Activated T-helper 9 cell treated with anti-CD3 and anti-CD28 coated beads, Interleukin-2, amount 50 U/mL, for 16 hours (primary cell): ENCODE measurements at places on chromosomes 13 and 19.
A peak's percentile ranks its signal among the peaks of the same experiment; 100 is the strongest.

- DNase-seq = no peak
Measured at GRCh38 chr19:54287456-54287855, 6.5 kb upstream of the LILRB2 start.

GRCh38 chr13:107139006-107139405 lies 571.1 kb upstream of the ARGLU1 start:
- no peak for DNase-seq

DNA sequence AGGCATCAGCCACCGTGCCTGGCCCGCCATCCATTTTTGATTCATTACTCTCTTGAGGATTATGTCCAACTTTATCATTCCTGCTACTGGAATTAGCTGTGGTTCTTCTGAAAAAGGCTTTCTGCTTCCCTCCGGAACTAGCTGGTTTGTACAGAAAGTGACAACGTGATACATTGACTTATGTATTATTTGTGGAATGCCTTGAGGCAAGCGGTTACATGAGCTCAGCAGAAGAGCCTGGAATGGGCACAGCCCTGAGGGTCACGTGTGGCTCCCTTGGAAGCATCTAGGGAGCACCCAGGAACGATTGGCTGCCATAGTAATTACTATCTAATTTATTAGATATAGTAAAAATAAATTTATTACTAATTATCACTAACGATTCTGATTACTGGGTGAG lies 14.4 kb upstream of the RETN start:
- DNase-seq = no peak

DNA sequence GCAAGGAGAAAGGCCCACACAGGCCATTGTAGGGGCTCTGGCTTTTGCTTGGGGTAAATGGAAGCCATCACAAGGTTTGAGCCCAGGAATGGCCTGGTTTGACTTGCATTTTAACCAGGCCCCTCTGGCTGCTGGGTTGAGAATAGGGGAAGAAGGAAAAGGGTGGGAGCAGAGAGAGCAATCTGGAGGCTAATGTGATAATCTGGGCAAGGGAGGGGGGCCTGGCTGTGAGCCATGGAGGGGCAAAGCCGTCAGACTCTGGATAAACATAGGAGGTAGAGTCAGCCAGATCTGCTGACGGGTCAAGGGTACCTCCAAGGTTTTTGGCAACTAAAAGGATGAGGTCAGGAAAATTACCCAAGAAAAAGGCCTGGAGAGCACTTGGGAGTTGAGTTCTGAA lies 41.6 kb downstream of the RFX2 start:
- no peak for DNase-seq

- no peak for DNase-seq
Measured at GRCh38 chr19:44845286-44845611, 848 bp upstream of the NECTIN2 start.

GRCh38 chr19:49968279-49968922 lies 7.4 kb upstream of the SIGLEC11 start:
- no peak for DNase-seq

GRCh38 chr19:51921949-51922348 lies 5.3 kb upstream of the ZNF613 start:
- DNase-seq = no peak

DNA sequence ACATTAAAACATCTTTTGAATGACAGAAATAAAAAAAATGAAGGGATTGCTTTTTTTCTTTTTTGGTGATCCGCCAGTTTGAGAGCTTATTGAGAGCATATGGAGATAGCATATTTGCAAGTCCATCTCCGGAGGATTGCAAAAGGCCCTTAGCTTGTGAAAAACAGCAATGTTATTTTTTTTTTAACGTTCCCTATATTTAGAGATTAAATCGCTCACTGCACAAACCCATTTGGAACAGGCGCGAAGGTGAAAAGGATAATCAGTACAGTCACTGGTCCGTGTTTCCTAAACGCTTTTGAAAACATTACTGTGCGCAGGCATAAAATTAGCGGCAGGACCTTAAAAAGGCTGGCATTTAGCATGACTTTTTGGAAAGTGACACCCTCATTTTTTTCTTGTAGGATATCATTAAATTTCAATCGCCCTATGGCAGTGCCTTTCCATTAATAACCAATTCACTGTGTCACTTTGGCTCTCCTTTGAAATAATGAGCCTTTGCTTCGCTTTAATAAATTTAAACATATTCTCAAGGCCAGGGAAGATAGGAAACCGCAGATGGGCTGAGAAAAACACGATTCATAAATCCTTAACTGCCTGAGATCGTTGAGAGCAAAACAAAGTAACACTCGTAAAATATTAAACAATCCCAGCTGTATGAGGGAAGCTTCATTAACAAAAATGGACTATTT lies 342.2 kb downstream of the DACH1 start:
- no peak for DNase-seq

DNA sequence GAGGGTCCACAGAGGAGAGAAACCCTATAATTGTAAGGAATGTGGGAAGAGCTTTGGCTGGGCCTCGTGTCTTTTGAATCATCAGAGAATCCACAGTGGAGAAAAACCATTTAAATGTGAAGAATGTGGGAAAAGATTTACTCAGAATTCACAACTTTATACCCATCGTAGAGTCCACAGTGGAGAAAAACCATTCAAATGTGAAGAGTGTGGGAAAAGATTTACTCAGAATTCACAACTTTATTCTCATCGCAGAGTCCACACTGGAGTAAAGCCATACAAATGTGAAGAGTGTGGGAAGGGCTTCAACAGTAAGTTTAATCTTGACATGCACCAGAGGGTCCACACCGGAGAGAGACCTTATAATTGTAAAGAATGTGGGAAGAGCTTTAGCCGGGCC lies 9.4 kb upstream of the ZNF234 start:
- no peak for DNase-seq

GRCh38 chr13:101626925-101627555 lies 174.6 kb downstream of the ITGBL1 start:
- peak; percentile 20 for DNase-seq

DNA sequence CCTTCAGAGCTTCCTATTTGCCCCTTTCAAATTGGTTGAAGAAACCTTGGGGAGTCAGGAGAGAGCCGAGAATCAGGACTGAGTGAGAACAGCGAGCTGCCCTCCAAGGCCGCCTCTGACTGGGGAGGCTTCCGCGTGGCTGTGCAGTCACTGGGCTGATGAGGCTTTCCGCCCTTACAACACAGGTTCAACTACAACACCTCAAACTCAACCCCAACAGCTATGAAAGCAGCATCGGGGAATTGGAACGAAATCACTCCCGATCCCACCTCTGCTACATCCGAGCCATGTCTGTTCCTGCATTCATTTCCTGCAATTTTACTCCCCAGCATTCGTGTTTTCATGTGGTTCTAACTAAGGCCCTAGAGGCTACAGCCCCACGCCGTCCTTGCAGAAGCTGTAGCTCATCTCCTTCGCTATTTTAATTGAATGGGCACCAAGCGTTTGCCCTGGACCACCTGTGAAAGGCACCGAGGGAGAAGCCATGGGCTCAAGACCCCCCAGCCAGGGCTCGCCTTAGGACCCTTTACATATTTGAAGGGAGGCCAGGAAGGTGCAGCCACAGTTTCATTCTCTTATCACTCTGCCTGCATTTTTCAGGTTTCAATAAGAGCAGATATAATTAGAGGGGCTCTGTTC lies 12.3 kb upstream of the RASA3 start:
- no peak for DNase-seq

GRCh38 chr13:24168392-24168750 lies 7.9 kb downstream of the SPATA13 start:
- DNase-seq = no peak

GRCh38 chr19:1102407-1103131 lies 1.2 kb upstream of the GPX4 start:
- DNase-seq = peak; percentile 63

DNA sequence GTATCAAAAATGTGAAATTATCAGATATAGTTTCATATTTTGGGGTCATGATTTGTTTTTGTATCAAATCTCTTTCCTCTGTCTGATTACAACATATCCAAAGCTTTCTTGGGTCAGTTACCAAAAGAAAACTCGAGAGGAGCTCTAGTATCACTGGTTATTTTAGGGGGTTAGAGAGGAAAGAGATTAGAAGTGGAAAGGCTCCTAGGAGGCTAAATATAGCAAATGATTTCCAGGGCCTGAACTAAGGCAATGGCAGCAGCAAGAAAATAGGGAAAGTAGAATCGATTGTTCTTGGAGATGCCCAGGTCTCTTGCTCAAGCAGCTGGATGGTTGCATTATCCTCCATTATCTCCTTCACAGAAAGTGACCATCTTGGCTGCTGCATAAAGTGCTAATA lies 72.9 kb downstream of the NHLRC3 start:
- DNase-seq = no peak

- no peak for DNase-seq
Measured at GRCh38 chr13:23945612-23946011, 48.3 kb upstream of the C1QTNF9B start.

- no peak for DNase-seq
Measured at GRCh38 chr19:36797786-36798108, 25.1 kb upstream of the ZNF850 start.

DNA sequence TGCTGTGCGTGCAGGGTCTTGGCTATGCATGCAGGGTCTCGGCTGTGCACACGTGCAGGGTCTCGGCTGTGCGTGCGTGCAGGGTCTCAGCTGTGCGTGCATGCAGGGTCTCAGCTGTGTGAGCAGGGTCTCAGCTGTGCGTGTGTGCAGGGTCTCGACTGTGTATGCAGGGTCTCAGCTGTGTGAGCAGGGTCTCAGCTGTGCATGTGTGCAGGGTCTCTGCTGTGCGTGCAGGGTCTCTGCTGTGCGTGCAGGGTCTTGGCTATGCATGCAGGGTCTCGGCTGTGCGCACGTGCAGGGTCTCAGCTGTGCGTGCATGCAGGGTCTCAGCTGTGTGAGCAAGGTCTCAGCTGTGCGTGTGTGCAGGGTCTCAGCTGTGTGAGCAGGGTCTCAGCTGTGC lies 42.5 kb downstream of the RAB20 start:
- DNase-seq = no peak

DNA sequence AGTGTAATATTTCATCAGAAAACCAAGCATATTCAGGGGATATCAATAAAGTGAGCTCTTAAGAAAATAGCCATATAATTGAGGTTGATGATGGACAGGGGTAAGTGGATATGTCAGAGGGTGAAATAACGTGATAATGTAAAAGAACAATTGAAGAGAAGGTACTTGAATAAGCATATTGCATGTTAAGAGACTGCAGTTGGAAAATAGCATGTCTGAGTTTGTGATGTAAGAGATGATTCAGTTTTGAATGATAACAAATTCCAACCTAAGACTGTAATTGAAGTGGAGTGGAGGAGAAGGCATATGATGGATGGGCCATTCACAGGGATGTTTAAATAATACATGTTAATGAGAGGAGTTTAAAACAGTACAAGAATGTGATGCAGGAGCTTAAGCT lies 1633.5 kb downstream of the SLITRK1 start:
- DNase-seq = no peak

DNA sequence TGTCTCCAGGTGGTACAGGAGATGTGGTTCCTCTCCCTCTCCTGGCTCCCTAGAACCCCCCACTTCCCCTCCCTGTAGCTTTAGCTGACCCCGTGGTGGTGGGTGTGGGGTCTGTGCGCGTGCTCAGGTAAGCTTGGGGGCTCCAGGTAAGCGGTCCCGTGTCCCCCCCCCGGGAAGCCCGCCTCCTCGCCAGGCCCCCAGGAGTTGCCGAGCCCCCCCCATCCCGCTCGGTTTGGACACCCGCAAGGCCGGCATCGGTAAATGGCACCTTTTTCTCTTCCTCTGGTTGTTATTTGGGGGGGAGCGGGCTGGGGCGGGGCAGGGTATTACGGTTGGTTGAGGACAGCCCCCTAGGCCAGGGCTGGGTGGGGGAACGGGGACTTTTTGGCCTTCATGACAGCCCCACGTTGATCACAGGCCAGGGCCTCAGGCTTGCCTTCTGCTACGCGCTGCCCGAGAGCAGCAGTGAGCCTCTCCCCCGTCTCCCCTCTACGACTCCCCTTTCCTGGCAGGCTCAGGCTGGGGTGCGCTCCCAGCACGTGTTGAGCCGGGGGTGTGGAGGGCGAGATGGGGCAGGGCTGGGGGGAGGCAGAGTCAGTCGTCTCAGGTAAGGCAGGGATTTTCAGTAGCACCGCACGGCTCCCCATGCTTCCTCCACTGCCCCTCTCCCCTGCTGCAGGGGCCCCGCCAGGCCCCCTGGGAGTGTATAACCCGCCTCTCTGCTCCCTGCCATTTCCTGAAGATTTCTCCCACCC lies 10.7 kb upstream of the LIN7B start:
- DNase-seq = no peak

- DNase-seq = no peak
Measured at GRCh38 chr13:51683597-51683996, 99.3 kb downstream of the WDFY2 start.

GRCh38 chr13:111902726-111903125 lies 164.2 kb upstream of the SOX1 start:
- DNase-seq = no peak

GRCh38 chr13:80132741-80133601 lies 208.0 kb downstream of the SPRY2 start:
- no peak for DNase-seq

GRCh38 chr13:113491418-113491883 lies 940 bp upstream of the DCUN1D2 start:
- no peak for DNase-seq

DNA sequence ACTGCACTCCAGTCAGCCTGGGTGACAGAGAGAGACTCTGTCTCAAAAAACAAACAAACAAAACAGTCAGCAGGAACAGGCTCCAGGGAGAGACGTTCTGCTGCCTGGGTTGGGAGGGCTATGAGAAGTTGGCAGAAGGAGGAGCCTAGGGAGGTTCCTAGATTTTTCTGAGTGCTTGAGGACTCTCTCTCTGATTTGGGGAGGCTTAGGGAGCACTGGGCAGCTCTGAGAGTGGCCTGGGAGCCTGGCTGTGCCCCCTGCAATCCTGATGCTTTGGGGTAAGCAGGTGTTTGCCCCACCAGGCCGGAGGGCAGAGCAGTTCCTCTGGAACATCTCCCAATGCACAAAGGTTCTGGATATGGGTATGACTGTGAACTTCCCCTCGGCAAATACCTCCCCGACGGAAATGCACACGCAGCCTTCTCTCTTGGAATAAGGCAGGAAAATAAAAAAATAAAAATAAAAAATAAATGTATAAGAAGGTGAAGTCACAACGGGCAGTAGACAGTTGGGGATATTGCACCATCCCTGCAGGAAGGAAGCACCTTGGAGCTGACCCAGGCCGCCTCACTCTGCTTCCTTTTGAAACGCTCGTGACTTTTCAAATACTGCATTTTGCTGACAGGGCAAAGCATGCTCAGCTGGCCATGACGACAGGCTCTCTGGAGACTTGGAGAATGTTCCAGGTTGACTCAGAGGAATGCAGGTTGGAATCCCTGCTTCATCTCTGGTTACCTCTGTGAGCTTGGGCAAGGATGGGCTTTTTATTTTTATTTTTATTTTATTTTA lies 26.5 kb upstream of the HOMER3 start:
- DNase-seq = no peak

DNA sequence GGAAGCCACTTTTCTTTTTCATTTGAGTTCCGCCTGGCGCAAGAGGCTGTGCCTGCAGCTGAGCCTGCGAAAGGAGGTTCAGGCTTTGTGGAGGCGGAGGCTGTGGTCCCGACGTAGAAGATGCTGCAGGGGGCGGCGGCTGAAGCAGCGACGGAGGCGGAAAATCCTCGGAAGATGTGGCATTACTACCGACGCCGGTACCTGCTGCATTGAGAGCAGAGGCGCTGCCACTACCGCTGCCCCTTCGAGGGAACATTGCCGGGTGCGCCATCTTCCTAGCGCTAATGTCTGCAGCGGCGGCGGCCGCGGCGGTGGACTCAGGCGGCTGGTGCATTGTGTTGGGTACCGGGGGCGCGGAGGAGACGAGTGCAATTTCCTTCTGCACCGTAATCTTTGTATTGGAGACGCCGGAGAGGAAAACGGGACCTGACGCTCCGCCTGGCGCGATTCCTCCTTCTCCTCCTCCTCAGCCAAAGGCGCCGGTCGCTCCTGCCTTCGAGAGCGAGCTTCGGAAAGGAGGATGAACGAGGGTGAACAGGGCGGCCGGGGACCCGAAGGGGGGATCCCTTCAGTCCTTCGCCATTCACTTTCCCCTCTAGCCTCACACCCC lies at the start of gene TSC22D1:
Gene TSC22D1, minus strand, starts transcription at position 590 of the 610 bp plus-strand sequence. Its CDS starts 256 bp downstream, at position 334.
- DNase-seq = peak; percentile 48
